Activated gamma-delta T cell treated with anti-CD3 and anti-CD28 coated beads, Interleukin-2, amount 50 U/mL, for 16 hours (primary cell): ENCODE measurements at places on chromosomes 7 and 10.

DNA sequence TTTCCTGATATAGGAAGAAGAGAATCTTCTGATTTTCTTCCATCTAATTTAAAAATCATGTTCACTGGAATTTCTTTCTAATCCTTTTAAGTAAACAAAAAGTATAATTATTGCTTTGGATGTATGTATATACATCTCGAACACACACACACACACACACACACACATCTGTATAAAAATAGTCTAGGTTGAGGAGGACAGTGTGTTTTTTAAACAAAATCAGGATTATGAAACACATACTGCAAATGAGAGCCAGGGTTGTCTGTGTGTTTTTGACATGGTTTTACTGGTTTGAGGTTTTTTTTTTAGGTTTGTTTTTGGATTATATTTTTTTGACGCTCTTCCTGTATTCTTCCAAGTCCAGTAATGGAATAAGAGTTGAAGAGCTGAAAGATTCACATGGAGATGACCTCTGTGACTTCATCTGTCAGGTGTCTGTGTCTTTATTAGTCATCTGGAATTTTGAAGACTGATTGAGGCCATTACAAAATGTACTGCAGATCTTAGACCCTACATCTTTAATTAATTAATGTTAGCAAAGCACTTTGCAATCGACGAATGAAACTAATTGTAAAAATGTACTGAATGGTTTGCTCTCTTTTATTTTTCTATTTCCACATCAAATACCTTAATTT is 237.1 kb downstream of the SUGCT start:
- no peak for DNase-seq

DNA sequence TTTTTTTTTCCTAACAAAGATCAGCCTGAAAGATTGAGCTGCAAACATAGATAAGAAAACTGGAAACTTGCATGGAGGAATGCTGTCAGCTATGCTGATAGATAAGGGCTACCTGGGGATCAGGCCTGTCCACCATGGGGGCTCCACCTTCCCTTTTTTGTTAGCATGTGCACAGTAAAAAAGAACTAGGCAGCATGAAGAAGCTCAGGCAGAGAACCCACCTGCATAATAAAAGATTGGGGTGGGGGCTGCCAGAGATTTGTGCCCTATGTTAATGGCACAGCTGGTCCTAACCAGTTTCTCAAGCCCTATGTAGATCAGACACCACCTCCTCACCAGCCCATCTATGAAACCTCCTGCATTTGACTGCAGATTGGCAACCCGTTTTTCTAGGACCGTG is 45.4 kb upstream of the CACNB2 start:
- DNase-seq, result no peak

- DNase-seq, result no peak
Measured at GRCh38 chr7:148021507-148022045, 569.0 kb upstream of the C7orf33 start.

DNA sequence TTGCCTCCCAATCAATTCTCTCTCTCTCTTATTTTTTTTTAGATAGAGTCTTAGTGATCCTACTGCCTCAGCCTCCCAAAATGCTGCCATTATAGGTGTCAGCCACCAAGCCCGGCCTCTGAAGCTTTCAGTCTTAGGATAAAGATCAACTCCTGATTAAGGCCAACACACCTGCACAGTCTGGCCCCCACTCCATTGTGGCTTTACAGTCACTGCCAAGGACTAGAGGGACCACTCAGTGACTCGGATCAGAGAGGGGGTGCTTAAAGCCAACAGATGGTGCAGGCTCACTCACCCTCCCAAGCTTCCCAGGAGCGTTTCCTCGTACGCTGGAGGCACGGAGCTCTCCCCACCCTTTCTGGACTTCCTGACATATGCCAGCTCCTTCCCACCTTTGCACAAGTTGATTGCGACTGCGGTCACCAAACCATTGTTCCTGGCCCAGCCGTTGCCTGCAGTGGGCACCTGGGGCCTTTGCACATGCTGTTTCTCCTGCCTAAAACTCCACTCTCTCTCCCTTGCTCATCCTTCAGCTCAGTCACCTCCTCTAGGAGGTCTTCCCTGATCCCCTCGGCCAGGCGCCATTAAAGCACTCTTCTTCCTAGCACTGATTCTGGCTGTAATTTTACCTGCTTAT is 1.7 kb upstream of the CDH23 start:
- no peak for DNase-seq
